Stimulated activated CD4-positive, alpha-beta T cell treated with anti-CD3 and anti-CD28 coated beads, Interleukin-15, amount 100 ng/mL, for 1 hour (primary cell): ENCODE measurements at places on chromosomes 1 and 21.

- DNase-seq, result no peak
These were observed 588.4 kb downstream of the PTPRU start for GRCh38 chr1:29824511-29825273.

- DNase-seq, result no peak
These were observed at the start of gene S100A14 for GRCh38 chr1:153616144-153616916. Gene S100A14 (minus strand): TSS chr1:153616325. CDS start chr1:153615858, 467 bp downstream.

- no peak for DNase-seq
These were observed 174.7 kb upstream of the PKN2 start for GRCh38 chr1:88509379-88509778.

- DNase-seq, result no peak
These were observed 233.8 kb downstream of the TTLL7 start for GRCh38 chr1:83765125-83765524.

- DNase-seq, result no peak
These were observed 48.3 kb downstream of the IGSF21 start for GRCh38 chr1:18155881-18156385.

GRCh38 chr1:104136621-104137020 lies 386.9 kb downstream of the AMY1C start:
- DNase-seq, result no peak

GRCh38 chr1:248622570-248623001 lies 12.3 kb downstream of the OR2T11 start:
- no peak for DNase-seq

GRCh38 chr1:28031173-28031572 lies 57.2 kb downstream of the EYA3 start:
- DNase-seq, result no peak

- peak; percentile 53 for DNase-seq
These were observed 57.4 kb downstream of the SLC9A1 start for GRCh38 chr1:27097484-27097917.

DNA sequence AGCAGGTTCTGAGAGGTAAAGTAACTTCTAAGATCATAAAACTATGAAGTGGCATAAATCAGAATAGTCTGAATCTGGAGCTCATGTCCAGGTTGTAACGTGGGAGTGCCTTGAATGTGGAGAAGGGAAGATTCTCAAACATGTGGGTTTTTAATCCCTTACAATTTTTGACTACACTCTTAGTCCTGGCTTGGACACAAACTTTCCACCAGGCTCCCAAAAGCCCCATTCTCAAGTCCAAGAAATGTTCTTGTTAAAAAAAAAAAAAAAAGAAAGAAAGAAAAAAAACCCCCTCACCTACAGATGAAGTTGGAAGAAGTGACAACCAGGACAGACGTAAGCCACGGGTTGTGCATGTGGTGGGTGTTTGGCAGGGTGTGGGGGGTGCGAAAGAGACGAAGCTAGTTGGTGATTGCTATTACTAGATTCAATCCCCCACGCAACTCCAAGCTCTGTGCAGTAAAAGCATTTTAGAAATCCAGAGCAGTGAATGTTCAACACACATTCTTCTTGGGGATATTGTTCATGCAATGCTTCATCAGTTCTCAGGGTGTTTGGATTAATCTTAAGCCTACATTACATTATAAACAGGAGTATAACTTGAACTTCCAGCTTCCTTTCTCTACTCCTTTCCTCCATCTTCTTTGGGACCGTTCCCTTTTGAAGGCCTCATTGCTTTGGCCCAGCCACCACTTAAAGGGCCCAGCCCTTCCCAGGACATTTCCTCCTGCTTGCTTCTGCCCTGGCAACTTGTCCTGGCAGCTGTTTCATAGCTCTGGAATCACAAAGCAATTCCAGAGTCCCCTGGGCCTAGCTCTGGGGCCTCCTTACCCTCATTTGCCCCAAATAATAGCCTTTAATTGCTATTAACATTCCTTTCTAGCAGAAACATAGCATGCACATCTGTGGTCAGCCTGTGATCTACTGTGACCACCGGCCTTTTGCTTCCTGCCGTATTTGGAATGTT lies 41.8 kb downstream of the PHC2 start:
- DNase-seq, result no peak

- DNase-seq, result no peak
These were observed 352.1 kb downstream of the ST6GALNAC3 start for GRCh38 chr1:76426606-76427005.

DNA sequence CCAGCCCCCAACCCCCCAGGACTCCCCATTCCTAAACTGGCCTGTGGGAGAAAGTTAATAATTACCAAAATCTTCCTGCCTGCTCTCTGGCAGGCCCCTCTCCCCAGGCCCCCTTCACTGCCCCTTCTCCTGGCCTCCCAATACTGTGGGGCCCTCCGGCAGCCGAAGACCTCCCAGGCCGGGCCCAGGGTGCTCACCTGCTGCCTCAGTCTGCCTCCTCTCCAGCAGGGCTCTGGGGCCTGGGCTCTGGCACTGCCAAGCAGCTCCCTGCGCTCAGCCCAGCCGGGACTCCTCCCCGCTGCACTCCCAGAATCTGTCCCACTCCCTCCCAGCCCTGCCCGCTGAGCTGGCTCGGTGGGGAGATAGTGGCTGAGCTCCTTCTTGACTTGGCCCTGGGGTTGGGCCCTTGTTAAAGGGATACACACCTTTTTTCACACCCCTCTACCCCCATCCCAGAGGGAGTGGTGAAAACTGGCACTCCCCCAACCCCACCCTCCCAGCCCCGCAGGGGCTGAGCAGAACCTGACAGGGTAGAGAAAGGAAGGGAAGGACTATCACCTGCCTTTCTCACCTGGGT lies at the start of gene S100A16:
Gene S100A16 (minus strand): TSS at position 383 of the 577 bp plus-strand sequence. CDS start 4,986 bp downstream, outside the sequence.
- DNase-seq, result no peak

DNA sequence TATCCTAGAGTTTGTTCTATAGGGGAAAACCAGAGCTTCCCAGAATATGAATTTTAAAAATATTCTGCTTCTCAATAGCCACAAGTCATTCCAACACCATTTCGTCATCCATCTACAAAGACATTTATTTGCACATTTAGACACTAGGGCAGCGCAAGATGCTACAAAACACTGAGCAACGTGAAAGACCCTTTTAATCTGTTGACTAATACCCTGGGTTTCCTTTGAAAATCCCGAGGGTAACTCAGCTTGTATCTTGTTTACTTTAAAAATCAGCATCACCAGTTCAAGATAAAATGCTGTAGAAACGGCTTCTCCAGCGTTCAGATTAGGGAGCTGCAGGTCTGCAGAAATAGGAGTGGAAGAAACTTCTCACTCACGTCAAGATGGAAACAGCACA lies 13.5 kb downstream of the PDPN start:
- no peak for DNase-seq

GRCh38 chr21:18269856-18270255 lies 25.2 kb downstream of the CHODL start:
- DNase-seq, result no peak

DNA sequence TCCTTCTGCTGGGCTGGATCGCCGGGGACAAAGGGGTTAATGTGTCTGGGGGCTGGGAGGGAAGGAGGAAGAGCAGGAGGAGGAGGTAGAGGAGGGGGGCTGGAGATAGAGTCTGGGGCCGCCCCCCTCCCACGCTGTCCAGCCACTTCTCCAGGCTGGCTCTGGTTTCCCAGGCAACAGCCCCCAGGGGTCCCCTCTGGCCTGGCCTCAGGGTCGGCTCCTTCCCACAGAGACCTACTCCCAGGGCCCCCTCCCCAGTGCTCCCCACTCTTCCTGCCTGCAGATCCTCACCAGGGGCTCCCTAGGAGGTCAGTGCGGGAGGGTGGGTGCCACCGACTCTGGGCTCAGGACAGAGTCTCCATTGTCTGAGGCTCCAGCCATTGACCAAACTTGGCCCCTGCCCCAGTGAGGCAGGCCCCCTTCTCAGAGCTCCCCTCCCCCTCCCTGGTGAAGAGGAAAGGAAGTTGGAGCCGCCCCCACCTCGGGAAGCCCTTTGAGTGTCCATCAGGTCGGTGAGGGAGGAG lies 34.1 kb downstream of the ARHGEF10L start:
- no peak for DNase-seq

- DNase-seq, result no peak
These were observed 353.0 kb downstream of the NPHP4 start for GRCh38 chr1:5639106-5639722.

GRCh38 chr1:82901561-82901960 lies 1097.4 kb downstream of the TTLL7 start:
- no peak for DNase-seq

GRCh38 chr21:42002421-42002958 lies 7.7 kb downstream of the ZBTB21 start:
- DNase-seq, result peak; percentile 38

GRCh38 chr21:40577285-40578043 lies 269.5 kb downstream of the DSCAM start:
- no peak for DNase-seq

- no peak for DNase-seq
These were observed 10.1 kb downstream of the PLEKHA6 start for GRCh38 chr1:204349602-204350001.

DNA sequence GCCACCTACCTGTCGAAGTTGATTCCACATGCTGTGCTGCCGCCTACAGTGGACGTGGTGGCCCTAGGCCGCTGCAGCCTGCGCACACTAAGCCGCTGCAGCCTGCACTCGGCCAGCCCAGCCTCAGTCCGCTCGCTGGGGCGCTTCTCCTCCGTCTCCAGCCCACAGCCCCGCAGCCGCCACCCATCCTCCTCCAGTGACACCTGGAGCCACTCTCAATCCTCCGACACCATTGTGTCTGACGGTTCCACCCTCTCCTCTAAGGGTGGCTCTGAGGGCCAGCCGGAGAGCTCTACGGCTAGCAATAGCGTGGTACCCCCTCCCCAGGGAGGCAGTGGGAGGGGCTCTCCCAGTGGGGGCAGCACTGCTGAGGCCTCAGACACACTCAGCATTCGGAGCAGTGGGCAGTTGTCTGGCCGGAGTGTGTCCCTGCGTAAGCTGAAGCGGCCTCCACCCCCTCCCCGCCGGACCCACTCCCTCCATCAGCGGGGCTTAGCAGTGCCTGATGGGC lies 46.9 kb downstream of the YARS1 start:
- no peak for DNase-seq

- no peak for DNase-seq
These were observed 93.5 kb downstream of the KIF26B start for GRCh38 chr1:245248231-245248731.

GRCh38 chr1:228109073-228109961 lies at the start of gene MRPL55:
Gene MRPL55 (minus strand): TSS chr1:228109299. CDS start chr1:228108260, 1,039 bp downstream.
- DNase-seq, result peak; percentile 98

GRCh38 chr1:98924977-98925376 lies 79.7 kb downstream of the PLPPR5 start:
- DNase-seq, result no peak

- no peak for DNase-seq
These were observed at the start of gene CFHR3 for GRCh38 chr1:196774603-196775002. Gene CFHR3 (plus strand): TSS chr1:196774840. CDS start chr1:196774887, 47 bp downstream.

GRCh38 chr21:41671859-41672542 lies 94.9 kb downstream of the RIPK4 start:
- no peak for DNase-seq
